ENCODE measurements at places on chromosomes 7 and 10. TPM values are rescaled to one million over a fixed set of nuclear protein-coding genes. Genes with fewer than 3 reads are reported as not detected.

The ODAD2 gene
- total RNA-seq: 1.7 TPM

The CTAGE4 gene
- total RNA-seq: not detected

The OR9A2 gene
- total RNA-seq: not detected

The LIPJ gene
- total RNA-seq: not detected

The TAS2R41 gene
- total RNA-seq: not detected

The CFAP46 gene
- total RNA-seq: 0.25 TPM

The CAV2 gene
- total RNA-seq: 335 TPM

The ANKRD61 gene
- total RNA-seq: 0.40 TPM

The CYP2C8 gene
- total RNA-seq: not detected

The PNLIPRP3 gene
- not detected for total RNA-seq
